Renal cortical epithelial cell (primary cell): ENCODE measurements at places on chromosomes 1 and 21. TPM values are rescaled to one million over a fixed set of nuclear protein-coding genes. Genes with fewer than 3 reads are reported as not detected.

- no peak for DNase-seq
Observed at GRCh38 chr21:21101911-21102310, 103.7 kb downstream of the NCAM2 start.

GRCh38 chr1:15411593-15412137, 2.0 kb downstream of the EFHD2 start:
- no peak for DNase-seq

DNA sequence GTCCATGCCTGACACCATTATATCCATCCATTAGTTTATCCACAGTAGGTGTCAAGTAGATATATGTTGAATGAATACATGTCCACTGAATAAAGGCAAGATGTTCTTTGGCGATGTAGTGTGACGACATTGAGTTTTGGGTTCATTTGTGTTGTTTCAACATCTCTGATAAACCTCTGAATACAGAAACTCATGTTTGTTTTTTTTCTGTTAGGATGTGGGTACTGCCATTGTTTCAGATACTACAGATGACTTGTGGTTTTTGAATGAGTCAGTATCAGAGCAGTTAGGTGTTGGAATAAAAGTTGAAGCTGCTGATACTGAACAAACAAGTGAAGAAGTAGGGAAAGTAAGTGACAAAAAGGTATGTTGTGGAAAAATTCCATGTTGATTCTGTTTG, 28.1 kb downstream of the MDM4 start:
- peak; percentile 92 for DNase-seq

DNA sequence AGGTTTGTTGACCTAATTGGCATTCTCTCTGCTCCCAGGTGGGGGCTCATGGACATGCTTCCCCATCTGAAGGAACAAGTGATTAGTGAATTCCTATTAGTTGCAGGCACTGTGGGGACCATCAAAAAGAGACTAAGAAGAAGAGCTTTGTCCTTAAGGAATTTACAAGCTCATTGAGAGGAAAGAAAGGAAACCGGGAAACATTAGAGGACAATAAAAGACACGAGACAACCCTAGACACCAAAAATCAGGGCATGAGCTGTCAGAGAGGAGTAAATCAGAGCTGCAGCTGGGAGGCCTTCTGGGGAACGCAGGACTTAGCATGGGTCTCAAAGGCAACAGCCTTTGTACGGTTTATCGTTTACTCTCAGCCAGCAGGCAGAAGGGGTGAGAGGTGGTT, 45.1 kb downstream of the BACE2 start:
- no peak for DNase-seq

- peak; percentile 93 for DNase-seq
Observed at GRCh38 chr1:108816049-108816893, 40.6 kb downstream of the AKNAD1 start.

DNA sequence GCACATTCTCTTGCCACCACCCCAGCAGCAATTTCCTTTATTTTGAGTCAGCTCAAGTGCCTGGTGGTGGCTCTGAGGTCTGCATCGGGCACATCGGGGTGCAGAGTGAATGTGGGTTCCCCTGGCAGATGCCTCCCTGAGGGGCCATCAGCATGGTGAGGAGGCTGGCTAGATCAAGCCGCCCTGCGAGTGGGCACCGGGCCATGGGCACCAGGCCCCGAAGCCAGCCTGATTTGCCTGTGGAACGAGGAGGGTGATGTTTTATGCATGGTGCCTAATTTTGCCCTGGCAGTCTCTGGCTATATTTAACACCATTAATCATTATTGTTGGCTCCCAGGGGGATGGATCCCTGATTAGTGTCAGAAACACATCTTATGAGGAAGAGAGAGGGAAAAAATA, 36.3 kb downstream of the ACTL8 start:
- DNase-seq = no peak

The RNU1-1 gene
- total RNA-seq = under 0.01 TPM in 2 replicates

The TNFRSF4 gene
- total RNA-seq = not detected in 2 replicates

The YY1AP1 gene
- 44.5 and 82.7 TPM in 2 replicates for total RNA-seq
